ENCODE measurements at places on chromosomes 13 and 19.
A peak's percentile ranks its signal among the peaks of the same experiment; 100 is the strongest.

GRCh38 chr19:41307090-41307875 is 2.7 kb upstream of the CCDC97 start:
- DNase-seq, result peak; percentile 65

DNA sequence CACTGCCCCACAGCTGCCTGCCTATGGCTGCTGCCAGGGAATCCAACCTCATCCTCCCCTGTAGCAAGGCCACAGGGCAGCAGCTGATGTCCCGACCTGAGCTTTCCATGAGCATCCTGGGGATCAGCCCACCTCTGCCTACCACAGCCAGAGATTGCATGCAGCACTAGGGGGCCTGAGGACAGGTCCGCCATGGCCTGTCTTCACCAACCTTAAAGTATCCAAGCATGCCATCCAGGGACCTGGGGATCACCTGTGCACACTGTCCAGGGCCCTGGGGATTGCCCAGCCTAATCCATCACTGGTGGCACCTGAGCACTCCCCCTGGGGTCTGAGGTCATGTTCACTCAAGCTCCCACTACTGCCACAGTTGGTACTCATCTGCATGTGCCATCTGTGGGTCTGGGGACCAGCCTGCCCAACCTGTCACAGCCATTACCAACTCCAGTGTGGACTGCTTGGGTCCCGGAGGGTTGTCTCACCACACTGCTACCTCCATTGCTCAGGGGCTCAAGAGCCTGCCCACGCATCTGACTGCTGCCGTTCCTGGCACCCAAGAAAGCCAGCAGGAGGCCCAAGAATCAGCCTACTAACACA is 53.0 kb downstream of the KCTD15 start:
- no peak for DNase-seq

GRCh38 chr19:34481861-34482379 is 362 bp downstream of the WTIP start:
- no peak for DNase-seq

- DNase-seq, result no peak
Measured at GRCh38 chr13:89307278-89307677, 1636.1 kb downstream of the SLITRK5 start.

- no peak for DNase-seq
Measured at GRCh38 chr19:18784786-18785120, 6.4 kb downstream of the COMP start.

DNA sequence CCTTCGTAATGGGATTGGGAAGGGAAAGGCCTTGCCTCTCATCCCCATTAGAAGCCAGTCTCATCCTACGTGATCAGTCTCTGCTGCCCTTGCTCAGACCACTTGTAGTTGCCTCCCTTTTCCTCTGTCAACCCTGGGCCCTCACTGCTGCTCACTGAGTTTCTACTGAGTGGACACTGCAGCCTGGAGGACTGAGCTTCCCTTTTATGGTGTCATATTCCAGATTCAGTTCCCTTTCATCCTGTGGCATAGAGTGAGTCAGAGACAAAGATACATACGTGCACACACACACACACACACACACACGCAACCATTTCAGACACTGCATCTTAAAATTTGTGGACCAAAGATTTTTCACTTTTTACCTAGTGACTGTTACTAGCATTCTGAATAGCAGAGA is 56.6 kb downstream of the COG3 start:
- no peak for DNase-seq

DNA sequence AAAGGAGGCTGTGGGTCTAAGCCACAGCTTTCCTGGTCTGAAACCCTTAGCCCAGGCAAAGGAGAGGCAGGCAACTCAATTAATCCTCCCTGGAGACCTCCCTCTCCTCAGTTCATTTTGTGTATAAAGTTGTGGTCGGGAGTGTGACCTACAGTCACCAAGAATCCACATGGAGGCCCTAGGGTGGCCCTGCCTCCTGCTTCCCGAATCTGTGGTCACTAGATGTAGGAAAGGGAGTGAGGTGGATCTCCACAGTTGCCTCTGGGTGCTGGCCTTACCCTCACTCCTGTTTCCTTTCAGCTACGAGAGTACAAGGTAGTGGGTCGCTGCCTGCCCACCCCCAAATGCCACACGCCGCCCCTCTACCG is 1.3 kb downstream of the RPL18A start:
- DNase-seq, result no peak

GRCh38 chr19:47106821-47107201 is 6.8 kb downstream of the ZC3H4 start:
- no peak for DNase-seq

- no peak for DNase-seq
Measured at GRCh38 chr13:91934354-91934753, 535.9 kb downstream of the GPC5 start.

DNA sequence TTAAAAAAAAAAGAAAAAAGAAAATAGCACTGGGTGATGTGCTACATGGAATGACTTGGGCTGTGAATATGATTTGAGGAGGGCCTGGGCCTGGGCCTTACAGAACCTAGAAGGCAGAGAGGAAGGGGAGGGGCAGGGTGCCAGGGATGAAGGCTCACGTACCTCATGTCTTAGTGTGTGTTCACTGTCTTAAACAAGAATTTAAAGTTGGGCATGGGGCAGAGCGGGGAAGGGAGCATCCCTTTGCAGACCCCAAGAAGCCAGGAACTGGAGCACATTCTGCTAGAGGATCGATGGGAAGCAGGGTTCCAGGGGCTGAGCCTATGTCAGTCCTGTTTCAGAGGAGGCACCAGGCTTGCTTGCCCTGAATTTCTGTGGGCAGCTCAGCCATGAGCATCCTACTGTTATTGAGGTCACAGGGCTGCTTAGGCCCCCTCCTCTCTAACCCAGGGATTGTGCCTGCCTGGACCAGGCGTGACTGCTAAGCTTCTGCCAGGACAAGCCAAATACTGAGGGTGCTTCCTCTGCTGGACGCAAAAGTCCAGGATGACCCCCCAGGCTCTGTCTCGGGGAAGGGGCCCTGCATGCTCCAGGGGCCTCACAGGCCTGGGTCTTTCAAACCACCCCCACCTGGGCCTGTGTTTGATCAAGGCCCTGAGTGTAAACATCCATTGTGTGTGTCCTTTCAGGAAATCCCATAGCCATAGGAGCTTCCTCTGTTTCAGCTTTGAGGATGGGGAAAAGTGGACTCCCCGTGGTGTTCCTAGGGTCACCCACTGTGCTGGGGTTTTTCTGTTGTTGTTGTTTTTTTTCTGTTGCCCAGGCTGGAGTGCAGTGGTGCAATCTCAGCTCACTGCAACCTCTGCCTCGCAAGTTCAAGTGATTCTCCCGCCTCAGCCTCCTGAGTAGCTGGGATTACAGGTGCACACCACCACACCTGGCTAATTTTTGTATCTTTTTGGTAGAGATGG is 4.8 kb downstream of the LSR start:
- no peak for DNase-seq

GRCh38 chr13:46858776-46859175 is 38.1 kb downstream of the HTR2A start:
- DNase-seq, result no peak

- DNase-seq, result no peak
Measured at GRCh38 chr13:26236296-26236695, 14.2 kb upstream of the RNF6 start.

- no peak for DNase-seq
Measured at GRCh38 chr13:74210693-74211393, 76.6 kb upstream of the KLF12 start.

DNA sequence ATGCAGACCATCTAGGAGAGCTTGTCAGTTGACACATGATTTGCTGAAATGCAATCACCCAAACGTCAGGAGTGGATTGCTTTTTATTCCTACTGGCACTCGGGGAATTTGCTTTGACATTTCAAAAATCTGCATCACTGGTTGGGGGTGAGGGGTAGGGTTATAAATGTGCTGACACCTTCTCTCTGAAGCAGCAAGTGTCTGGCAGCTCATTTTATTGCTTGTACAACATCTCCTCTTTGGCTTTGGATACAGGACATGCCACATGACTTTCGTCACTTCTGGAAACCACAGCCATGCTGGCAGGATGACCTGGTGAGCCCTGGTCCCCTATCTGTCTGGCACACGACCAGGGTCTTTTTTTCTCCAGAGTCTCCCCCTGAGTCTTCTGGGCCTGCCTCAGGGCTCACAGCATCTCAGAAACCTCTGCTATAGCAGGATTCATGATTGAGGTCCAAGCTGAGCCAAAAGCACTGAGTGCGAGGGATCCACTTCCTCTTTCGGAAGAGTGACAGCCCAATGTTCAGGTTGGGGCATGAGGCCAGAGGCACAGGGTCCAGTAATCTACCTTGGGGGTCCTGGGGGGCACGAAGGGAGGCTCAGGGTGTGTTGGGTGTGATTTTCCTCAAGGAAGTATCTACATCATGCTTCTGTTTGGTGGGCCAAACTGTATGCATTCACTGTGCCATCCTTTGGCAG is 60.1 kb downstream of the HSPH1 start:
- no peak for DNase-seq

DNA sequence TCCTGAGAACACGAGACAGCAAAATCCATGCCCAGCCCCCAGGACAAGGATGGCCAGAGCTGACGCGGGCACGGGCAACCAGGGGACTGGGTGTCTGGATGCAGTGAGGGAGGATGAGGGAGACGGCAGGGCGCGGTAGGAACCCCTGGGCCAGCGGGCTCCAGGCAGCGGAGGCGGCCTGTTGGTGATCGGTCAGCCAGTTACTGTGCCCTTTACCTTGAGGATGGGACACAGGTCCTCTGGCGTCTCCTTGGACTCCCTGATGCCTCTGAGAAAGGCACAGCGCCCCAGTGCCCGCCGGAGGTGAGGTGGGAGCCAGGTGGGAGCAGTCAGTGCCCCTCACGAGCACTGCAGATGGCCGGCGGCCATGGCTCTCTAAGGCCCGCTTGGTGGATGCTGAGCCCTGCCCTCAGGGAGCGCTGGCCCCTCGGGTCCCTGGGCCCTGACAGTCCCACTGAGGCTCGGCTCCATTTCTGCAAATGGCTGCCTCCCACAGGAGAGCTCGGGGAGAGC is 31.2 kb downstream of the C13orf46 start:
- no peak for DNase-seq

DNA sequence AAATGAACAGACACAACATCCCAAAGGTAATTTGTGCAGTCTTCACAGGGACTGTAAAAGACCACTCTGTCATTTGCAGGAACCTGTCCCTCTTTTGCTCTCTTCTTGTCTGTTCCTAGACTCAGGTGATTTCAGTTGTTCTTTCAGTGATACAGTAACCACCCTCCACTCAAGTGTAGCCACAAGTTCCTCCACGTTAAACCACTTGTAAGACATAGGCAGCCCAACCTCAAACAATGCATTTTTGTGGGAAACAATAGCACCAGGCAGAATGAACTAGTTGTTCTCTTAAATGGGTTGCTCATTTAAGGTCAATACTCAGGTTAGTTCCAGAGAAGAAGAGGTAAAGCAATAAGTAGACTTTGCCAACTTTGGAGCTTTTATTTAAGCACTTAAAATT is 359.4 kb downstream of the MZT1 start:
- DNase-seq, result no peak

DNA sequence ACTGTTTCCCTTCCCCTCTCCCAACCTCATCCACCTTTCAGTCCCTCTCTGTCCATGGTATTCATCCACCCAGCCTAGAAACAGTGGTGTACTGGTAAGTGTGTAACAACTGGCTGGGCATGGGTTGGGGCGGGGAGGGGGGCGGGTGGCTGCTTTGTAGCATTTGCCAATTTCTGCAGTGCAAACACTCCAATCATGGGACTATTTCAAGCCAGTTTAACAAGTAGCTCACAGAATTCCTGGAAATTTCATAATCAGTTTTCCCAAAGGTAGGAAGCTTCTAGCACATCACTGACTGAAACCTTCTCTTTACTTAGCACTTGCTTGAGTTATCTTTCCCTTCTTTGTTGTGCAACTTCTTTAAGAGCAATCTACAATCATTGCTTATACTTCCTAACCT is 100.8 kb upstream of the WASF3 start:
- no peak for DNase-seq

DNA sequence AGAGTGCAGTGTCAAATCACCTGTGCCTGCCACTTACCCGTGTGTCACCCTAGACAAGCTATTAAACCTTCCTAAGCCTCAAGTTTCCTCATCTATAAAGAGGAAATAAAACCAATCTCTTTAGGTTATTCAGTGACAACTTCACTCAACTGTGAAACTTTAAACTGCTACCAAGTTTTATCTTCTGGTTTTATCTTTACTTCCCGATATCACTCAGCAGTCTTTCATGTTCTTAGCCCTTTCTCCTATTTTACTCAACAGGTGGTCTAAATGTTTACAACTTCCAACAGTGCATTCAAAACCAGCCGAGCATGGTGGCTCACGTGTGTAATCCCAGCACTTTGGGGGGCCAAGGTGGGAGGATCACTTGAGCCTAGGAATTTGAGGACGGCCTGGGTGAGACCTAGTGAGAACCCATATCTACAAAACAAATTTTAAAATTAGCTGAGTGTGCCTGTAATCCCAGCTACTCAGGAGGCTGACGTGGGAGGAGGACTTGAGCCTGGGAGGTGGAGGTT is 59.6 kb downstream of the GPALPP1 start:
- no peak for DNase-seq

- no peak for DNase-seq
Measured at GRCh38 chr13:43986421-43986981, 106.8 kb downstream of the LACC1 start.

DNA sequence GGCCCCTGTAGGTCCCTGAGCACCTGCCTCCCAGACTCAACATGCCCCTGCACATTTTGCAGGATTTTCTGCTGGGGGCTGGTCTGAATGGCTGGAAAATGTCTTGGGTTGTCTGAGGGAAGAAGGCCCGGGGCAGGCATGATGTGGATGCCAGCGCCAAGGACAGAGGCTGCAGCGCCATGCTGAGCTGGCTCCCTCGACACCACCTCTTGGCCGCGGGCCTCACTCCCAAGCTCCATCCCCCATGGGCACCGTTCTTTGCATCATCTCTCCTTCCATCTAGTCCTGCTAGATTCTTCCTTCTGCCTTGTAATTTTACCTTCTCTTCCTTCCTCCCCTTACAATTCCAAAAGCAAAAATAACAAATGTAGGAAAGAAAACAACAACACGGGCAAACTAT is 70.6 kb downstream of the ZIC5 start:
- DNase-seq, result no peak

DNA sequence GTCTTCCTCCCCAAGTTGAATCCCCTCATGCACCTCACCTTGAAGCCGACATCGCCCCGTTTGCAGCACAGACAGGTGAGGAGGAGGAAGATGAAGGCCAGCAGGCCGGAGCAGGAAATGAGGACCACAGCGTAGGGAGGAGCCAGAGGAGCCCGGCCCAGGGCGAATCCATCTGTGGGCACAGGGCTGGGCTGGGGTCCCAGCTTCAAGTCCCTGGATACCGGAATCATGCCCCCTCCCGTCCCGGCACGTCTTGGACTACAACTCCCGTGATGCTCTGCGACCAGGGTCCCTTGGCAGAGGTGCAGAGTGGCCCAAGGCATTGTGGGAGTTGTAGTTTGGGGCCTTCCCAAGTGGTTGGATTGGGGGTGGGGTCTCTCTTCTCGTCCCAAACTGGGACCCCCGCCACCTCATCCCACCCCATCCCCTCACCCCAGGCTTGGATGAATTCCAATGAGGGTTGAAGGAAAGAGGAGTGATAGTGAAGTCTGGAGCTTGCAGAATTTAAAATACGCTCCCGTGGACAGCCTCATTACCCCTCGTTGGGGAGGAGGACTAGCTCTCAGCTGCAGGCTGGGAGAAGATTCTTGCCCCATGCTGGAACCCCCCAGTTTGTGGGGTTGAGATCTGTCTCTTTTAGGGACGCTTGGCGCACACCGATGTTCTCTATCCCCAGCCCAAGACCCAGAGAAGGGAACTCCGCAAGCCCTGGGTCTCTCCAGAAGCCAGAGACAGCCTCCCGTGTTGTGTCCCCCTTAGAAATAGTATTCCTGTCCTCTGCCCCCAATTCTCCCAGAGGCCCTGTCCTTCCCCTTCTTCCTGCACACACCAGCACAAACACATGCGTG is 990 bp downstream of the LMTK3 start:
- DNase-seq, result peak; percentile 79

Data from CD4-positive, alpha-beta T cell treated with Interleukin-10 for 1 hour (primary cell).